SK-N-DZ (cell line): ENCODE measurements at places on chromosomes 11 and 22.

- no peak for DNase-seq
These were observed 69.9 kb upstream of the SHANK2 start for GRCh38 chr11:71322192-71322735.

DNA sequence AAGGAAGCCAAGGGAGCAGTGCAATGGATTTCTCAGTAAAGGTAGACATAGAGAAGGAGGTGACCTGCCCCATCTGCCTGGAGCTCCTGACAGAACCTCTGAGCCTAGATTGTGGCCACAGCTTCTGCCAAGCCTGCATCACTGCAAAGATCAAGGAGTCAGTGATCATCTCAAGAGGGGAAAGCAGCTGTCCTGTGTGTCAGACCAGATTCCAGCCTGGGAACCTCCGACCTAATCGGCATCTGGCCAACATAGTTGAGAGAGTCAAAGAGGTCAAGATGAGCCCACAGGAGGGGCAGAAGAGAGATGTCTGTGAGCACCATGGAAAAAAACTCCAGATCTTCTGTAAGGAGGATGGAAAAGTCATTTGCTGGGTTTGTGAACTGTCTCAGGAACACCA is 6.6 kb downstream of the TRIM22 start:
- no peak for DNase-seq

DNA sequence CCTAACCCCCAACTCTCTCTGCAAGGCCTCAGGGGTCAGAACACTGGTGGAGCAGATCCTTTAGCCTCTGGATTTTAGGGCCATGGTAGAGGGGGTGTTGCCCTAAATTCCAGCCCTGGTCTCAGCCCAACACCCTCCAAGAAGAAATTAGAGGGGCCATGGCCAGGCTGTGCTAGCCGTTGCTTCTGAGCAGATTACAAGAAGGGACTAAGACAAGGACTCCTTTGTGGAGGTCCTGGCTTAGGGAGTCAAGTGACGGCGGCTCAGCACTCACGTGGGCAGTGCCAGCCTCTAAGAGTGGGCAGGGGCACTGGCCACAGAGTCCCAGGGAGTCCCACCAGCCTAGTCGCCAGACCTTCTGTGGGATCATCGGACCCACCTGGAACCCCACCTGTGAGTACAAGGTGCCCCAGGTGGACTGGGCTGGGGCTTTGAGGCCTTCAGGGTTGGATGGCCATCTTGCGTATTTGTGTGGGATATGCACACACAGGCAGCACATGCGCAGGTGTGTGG is at the start of gene BEST1:
Gene BEST1, plus strand, starts transcription at position 317 of the 513 bp plus-strand sequence. CDS start 1,456 bp downstream, outside the sequence.
- DNase-seq: no peak

DNA sequence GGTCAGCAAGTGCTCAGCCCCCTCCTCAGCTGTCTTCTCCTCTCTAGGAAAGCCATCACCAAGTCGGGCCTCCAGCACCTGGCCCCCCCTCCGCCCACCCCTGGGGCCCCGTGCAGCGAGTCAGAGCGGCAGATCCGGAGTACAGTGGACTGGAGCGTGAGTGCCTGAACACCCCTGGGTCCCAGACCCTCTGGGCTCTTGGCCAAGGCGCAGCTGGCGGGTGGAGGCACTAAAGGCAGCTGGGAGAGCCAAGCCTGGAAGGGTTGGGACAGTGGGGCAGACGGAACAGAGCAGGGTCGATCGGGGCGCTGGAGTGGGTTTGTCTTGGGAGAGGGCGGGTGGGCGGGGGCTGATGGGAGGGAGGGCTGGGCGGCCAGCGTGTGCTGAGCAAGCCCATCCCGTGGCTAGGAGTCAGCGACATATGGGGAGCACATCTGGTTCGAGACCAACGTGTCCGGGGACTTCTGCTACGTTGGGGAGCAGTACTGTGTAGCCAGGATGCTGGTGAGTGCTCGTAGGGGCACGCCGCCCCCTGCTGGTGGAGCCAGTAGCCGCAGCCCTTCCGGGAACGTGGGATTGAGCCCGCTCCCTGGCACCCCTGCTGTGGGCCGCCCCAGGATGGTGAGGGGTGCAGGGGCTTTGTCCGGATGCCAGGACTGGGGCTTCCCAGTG is 14.1 kb upstream of the MDK start:
- DNase-seq: no peak

- no peak for DNase-seq
These were observed 240.5 kb upstream of the FAT3 start for GRCh38 chr11:91984033-91984584.

DNA sequence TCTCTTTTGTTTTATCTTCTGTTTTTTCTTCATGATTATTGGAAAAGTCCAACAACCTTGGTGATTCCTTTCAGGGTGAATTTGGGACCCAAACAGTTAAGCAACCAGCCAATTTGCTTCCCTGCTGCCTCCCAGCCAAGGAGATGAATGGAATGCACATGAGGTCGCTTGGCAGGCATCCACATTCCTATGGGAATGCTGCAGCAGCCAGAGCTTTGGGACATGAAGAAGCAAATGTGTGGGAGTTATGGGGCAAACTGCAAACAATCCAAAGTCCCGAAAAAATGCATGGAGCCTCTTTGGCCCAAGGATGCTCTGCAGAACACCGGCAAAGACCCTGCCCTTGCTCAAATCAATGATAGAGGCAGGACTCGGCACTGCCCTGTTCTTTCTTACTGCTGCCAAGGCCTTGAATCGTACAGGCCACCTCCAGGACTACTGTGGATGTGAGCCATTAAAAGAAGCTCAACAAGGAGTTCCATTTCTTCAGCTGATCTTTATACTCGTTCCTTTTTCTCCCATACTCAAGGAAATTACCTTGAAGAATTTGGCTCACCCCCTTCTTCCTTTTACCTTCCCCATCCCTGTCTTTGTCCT is 117.3 kb upstream of the TEAD1 start:
- DNase-seq: no peak

GRCh38 chr11:100575860-100576717 is 111.0 kb upstream of the ARHGAP42 start:
- DNase-seq: peak; percentile 55

- DNase-seq: no peak
These were observed 926.3 kb downstream of the BRD1 start for GRCh38 chr22:48901324-48901723.

DNA sequence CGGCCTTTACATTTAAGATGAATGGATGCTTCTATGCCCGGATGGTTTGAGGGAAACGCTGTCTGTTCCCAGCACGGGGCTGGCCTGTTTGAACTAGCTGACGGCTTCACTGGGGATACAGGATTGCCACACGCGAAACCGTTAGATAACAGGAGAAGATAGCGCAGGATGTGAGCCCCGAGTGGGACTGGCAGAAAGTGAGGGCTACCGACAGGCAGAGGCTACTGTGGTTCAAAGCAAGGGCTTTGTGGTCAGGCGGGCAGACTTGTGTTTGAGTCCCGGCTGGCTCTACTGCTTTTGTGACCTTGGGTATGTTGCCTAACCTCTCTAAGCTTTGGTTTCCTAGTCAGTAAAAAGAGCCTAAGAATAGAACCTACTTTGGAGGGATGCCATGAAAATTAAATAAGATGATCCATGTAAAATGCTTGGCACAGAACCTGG is 2.8 kb upstream of the OAF start:
- no peak for DNase-seq

GRCh38 chr11:130906616-130907015 is 9.7 kb downstream of the SNX19 start:
- DNase-seq: no peak

- no peak for DNase-seq
These were observed 108.5 kb downstream of the TP53I11 start for GRCh38 chr11:44842220-44842619.

DNA sequence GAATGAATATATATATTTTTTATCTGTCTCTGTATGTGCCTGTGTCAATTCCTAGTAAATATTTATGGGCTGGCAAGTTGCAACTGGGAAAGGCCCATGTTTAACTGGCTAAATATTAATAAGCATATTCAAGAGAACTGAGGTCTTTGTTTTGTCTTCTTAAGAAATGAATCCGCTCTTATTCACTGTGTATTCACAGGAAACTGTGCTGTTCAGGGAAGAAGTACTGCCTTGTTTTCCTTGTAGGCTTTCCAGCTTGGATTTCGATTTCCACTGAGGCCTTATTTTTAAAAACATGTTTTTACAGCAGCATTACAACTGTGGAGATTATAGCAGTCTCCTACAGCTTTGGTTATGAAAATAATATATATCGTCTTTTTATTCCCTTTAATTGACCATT is 64.7 kb downstream of the LDLRAD3 start:
- no peak for DNase-seq

DNA sequence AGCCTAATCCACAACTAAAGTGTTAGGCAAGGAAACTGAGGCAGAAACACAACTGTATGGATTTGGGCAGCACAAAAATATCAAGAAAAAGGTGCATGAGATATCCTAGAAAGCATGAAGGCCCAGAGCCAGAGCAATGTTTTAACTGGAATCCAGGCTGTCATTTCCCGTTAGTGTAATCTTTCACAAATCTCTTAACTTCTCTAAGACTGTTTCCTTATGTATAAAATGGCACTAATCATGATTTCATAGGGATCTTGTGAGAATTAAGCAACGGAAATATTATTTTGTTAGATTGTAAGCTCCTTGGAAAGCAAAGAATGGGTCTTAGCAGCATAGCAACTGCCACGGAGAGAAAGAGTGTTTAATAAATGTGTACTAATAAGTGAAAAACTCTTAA is 14.7 kb upstream of the SYTL2 start:
- DNase-seq: no peak

DNA sequence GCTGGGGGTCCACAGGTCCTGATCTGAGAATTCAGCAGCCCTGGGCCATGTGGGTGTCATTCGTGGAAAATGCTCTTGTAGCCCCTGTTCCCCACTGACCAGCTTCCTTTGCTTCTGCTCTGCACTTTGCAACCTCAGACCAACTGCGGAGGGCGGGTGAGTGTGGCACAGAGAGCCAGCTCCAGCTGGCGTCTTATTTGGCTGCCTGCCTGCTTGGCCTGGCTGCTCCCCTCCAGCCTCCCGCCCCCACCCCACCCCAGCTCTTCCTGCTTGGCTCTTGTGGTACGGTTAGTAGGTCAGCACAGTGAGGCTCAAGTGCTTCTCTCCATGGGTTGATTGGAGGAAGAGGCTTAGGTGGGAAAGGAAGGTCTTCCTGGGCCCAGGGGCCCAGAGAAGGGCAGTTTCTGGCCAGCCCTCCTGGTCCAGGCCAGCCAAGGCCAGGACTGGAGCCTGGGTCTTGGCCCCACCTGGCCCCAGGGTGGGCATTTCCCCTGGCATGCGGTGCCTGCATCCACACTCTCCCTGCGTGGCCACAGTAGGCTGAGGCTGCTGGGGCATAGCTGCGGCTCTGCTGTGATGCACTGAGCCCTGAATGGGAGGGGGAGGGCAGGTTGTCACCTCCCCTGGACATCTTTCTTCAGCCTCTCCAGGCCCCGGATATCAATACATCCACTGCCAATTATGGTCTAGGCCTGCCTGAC is 26.5 kb downstream of the MYO7A start:
- DNase-seq: no peak

GRCh38 chr11:62393061-62393611 is 25.7 kb upstream of the SCGB1A1 start:
- DNase-seq: no peak

GRCh38 chr11:66050581-66051231 is 1.5 kb upstream of the SF3B2 start:
- peak; percentile 32 for DNase-seq

DNA sequence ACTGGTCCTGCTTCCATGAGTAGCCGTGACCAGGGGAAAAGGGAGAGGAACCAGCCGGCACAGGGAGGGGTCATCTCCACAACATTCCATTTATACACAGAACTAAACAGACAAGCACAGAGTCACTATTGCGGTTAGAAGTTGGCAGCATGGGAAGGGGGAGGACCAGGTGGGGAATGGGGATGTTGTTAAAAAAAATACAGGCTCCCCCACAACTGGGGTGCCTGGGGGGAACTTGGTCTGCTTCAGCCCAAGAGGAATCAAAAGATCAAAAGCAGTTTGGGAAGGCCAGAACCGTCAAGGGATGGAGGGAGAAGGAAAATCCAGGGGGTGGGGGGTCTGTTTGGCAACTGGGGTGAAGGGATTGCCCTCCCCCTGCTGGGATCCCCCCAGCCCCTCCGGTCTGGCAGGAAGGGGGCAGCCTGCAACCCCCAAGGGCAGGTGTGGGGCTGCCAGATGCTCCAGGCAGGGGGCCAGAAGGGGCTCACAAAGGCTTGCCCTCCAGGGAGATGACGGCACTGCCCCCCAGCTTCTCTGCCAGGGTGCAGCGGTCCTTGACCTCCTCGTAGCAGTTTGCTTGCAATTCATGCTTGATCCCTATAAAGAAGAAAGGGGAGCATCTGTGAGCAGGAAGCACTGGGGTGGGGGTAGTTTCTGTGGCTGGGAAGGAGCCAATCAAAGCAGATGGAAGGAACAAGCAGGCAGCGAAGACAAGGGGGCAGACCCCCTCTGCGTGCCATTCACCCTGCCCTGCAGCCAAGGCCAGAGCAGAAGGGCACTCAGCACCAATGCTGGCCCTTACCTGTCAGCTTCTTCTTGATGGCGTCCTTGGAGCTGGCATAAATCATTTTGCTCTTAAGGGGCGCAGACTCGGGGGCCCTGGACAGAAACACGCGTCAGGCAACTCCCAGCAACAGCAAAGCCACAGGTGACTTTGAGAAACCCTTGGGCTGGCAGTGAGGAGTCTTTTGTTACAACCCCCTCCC is 2.8 kb downstream of the CFL1 start:
- DNase-seq: no peak

- DNase-seq: no peak
These were observed 56.4 kb upstream of the CD44 start for GRCh38 chr11:35082321-35083180.

DNA sequence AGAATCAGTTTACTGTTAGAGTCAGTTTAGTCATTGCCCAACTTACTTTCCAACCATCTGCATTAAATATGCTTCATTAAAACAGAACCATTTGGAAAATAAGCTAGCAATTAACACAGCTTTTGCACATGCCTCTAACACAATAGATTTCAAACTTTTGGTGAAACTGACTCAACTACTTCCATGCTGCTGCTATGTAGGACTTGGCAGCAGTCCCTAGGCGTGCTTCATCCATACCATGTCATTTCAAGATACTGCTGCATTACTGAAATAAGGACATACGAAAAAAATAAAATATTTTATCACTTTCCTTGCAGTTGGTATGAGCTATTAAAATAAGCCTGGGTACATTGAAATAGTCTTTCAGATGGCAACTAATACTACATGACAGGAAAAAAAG is 65.5 kb upstream of the SOX6 start:
- DNase-seq: no peak

DNA sequence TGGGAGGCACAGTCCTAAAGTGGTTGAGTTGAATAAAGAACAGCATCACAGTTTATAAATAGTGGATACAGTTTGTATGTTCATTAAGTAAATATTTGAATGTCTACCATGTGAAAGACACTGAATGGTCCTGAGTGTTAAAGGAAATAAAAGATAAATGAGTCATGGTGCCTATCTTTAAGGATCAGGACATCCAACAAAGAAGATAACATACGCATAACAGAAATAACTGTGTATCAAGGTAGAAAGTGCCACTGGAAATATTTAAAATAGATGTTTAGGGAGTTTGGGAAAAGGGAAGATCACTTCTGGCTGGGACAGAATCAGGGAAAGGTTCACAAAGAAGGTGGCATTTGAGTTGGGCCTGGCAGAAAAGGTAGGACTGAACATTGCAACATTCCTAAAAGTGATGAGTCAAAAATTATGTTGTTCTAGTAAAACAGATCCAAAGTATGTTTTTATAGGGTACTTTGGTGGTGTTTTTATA is 41.5 kb downstream of the CSTPP1 start:
- no peak for DNase-seq
